Stimulated activated CD8-positive, alpha-beta memory T cell treated with anti-CD3 and anti-CD28 coated beads, Interleukin-4, amount 100 ng/mL, for 1 hour (primary cell): ENCODE measurements at places on chromosomes 2 and 18.

DNA sequence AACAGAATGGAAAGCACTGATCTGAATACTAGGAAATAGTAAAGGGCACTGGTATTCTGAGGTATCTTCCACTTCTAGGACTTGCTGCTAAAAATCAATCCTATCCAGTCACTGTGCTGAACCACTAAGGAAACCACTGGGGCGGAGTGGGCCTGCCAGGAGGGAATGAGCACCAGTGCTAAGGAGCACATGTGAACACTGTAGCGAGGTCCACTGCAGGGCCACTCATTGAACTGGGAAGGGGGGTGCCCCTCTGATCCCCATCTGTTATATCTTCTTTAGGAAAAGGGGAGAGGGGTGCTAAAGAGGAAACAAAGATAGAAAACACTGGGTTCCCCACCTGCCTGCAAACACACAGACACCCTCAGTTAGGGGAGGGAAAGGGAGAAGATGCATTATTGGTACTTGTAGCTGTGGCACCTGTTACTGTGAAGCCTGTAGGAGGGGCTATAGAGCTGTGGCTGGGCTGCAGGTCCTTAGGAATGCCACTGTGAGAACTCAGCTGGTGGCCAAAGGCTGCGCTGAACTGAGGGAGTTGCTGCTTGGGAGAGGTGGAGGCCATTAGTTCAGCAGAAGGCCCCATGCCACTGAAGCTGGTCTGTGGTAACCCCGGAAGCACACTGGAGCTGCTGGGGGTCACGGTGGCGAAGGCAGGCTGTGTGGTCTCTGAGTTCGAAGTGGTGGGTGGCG, 81.8 kb downstream of the INO80D start:
- no peak for DNase-seq

DNA sequence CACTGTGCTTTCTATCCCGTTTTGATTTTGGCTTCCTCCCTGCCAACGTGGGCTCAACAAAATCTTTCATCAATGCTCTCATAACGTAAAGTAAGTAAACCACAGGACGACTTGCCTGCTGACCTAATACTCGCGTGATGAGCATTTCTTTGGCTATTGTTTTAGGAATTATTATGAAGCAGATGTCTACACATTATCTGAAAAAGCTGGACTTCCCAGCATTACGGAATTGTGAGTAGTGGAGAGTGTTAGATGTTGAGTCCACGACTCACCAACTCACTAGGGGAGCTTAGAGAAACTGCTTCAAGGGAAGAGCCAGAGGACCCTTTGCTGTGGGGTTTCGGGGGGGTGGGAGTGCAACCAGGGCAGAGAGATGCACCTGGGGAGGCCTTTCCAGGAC, 21.9 kb downstream of the HJURP start:
- no peak for DNase-seq

GRCh38 chr2:176585291-176585690, 316.0 kb downstream of the MTX2 start:
- no peak for DNase-seq

- DNase-seq: no peak
Measured at GRCh38 chr2:17634997-17635396, 94.5 kb downstream of the VSNL1 start.

DNA sequence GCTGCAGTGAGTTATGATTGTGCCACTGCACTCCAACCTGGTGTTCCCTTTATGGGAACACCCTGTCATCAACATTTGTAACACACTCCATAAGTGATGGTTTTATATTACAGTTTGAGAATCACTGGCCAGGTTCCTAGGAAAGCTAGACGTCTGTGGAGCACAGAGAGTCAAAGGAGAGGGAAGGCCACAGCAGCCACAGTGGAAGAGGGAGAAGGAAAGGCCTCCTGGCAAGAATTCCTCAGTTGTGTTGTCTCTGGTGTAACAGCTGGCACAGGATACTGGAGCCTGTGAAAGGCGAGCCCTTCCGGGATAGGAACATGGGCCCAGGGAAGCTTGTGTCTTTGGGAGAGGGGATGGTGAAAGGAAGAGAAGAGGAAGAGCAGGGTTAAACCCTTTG, 360.5 kb upstream of the PIK3C3 start:
- no peak for DNase-seq
